Activated CD4-positive, alpha-beta T cell treated with anti-CD3 and anti-CD28 coated beads, Interleukin-2, amount 10 ng/mL, durations not matched to agents 7 days and 5 days (primary cell): ENCODE measurements at places on chromosomes 3 and 15.

DNA sequence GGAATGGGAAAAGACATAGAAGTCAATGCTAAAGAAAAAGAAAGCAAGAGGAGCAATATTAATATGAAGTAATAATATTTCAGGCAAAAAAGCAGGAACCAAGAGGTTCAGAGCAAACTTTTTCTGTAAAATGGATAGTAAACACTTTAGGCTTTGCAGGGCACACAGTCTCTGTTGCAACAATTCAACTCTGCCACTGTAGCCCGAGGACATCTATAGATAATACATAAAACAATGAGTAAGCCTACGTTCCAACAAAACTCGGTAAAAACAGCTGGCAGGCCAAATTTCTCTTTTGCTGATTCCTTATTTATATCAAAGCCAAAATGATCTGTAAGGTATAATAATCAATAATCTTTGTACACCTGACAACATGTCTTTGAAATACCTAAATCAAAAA is 56.8 kb downstream of the SMAD6 start:
- no peak for DNase-seq

GRCh38 chr15:66097151-66098021 is 156.2 kb downstream of the MEGF11 start:
- DNase-seq = no peak

DNA sequence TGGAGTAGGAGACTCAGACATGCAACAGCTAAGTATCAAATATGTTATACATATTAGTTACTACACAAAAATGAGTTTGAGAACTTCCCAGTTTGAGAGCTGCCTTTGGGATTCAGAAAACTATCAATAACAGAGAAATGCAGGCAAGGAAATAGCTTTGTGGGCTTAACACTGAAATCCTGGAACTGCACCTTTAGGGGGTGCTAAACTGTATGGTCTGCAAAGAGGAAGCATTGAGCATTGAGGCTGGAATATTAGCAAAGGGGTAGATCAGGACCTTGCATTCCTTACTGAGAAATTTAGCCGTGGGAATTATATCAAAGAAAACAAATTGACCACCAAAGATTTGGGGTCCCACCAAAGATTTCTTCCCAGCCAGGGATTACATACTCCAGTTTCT is 580.0 kb downstream of the ZNF385D start:
- DNase-seq = no peak

GRCh38 chr15:58842713-58843396 is 71.8 kb downstream of the MINDY2 start:
- no peak for DNase-seq

DNA sequence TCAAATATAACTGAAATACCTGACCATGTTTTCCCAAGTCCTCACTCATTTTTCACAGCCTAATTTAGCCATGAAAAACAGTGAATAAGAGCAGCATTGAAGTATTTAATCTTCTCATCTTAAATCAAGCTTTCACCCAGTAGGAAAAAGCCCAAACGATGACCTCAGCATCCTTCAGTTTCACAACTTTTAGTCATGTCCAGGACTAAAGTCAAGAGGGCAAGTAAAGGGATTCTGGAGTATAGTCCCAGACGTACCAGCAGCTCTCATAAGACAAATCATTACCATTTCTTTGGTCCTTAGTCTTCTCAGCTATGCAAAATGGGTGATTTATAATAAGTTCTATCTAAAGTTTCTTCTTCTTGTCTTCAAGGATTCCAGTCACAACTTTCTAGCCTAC is 237.3 kb downstream of the IL5RA start:
- no peak for DNase-seq

DNA sequence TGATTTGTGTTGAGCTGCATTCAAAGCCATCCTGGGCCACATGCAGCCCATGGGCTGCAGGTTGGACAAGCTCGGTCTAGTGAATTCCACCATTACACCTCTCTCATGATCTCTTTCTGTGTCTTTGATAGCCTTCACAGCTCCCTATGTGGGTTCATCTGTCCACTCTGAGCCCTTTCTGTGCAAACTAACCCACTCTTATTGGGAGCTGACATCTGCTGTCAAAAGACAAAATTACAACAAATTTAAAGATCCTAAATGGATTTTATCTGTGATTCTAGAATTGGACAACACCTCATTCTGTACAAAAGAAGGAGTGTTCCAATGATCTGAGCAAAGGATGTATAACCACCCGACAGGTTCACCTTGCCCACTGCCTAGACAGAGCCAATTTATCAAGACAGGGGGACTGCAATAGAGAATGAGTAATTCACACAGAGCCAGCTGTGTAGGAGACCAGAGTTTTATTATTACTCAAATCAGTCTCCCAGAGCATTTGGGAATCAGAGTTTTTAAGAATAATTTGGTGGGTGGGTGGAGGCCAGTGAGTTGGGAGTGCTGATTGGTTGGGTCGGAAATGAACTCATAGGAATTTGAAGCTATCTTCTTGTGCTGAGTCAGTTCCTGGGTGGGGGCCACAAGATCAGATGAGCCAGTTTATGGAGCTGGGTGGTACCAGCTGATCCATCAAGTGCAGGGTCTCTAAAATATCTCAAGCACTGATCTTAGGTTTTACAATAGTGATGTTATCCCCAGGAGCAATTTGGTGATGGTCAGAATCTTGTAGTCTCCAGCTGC is 2.6 kb upstream of the XYLB start:
- DNase-seq = no peak

GRCh38 chr3:61925721-61926120 is 364.4 kb downstream of the PTPRG start:
- DNase-seq = no peak

DNA sequence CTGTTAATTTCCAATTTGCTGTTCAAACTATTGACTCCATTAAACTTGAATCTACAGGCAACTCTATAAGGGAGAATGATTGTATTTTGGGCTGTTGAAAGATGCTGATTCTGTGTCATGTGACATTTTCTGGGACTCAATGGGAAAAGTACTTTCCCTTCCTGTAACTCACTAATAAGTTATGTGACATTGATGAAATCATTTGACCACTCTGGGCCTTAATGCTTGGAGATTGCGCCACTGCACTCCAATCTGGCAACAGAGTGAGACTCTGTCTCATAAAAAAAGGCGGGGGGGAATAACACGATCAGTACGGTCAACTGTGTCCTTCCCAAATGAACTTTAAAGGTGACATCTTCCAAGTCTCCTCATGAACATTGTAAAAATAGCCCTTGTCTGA is 215.2 kb upstream of the SGO1 start:
- DNase-seq = no peak

- no peak for DNase-seq
Measured at GRCh38 chr3:54999159-54999558, 71.3 kb upstream of the LRTM1 start.

DNA sequence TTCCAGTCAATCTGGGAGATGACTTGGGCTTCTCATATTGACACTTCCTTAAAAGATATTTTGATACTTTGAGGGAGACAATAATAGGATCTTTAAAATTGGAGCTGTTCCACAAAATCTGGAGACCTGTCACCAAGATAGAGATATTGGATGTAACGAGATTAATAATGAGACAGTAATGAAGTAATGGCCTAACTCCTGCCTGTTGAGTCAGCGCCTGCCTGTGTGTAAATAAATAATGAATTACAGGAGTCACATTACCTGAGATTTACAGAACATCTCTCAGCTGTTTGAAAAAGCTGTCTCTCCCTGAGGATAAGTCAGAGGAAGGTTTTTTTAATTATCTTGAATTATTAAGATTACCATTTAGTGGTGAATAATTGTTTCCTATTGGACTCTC is 43.8 kb upstream of the MITF start:
- DNase-seq = no peak

DNA sequence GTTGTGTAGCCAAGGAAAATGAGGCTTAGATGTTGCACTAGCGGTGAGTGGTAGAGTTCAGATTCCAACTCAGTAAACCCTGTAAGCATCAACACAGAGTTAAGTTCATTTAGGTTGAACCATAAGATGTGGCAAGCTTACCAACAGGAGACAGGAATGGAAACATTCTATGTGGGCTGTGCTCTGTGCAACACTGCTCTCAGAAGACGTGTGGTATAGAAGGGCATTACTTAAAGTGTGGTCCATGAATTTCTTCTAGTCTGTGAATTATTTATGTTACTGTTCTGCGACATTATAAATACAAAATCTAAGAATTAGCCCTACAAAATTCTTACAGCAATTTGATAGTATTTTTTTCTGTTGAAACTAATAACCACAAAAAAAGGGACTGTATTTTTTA is 213.3 kb downstream of the GRM7 start:
- no peak for DNase-seq
